ENCODE measurements at places on chromosomes 1 and 21.

- no peak for DNase-seq
Observed at GRCh38 chr1:228366062-228366865, 40.4 kb downstream of the TRIM11 start.

GRCh38 chr1:172469717-172470116, 25.8 kb upstream of the PIGC start:
- no peak for DNase-seq

GRCh38 chr1:197606168-197606845, 169.0 kb downstream of the DENND1B start:
- DNase-seq = no peak

DNA sequence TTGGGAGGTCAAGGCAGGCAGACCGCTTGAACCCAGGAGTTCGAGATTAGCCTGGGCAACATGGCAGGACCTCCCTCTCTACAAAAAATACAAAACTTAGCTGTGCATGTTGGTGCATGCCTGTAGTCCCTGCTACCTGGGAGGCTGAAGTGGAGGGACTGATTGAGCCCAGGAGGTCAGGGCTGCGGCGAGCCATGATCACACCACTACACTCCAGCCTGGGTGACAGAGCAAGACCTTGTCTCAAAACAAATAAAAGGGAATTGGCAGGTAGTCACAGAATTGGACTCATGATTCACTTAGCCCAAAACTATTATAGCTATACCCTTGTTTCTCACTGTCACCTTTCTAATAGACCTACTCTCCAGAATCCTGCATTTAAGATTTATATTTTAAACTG, 5.5 kb downstream of the TADA1 start:
- no peak for DNase-seq

DNA sequence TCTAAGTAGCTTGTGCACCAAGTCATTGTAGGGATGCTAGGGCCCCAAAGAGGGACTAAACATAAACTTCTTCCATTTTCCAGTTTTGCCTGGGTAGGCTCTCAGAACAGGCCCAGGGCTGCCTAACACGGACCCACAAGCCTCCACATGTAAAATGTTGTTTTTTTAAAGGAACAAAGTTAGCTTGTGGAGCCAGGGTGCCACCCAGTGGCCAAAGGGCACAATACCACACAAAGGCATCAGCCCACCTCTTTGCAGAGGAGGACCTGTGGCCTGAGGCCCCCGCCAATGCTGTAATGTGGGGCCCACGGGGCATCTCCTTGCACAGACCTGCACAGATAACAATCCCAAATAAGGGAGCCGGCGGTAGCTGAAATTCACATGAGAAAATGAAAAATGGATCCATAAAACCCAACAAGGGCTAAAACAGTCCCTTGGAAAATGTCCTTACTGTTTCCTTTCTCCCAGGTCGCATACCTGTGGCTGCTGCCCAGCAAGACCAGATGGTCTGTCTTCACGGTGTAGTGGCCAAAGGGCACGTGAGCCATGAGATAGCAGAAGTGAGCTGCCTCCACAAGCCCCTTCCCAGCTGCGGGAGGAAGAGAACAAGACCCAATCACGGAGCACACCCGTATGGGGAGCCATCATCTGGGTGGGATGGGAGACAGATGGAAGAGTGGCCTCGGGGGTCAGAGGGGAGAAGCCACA, 23.8 kb downstream of the SEC16B start:
- DNase-seq = no peak

DNA sequence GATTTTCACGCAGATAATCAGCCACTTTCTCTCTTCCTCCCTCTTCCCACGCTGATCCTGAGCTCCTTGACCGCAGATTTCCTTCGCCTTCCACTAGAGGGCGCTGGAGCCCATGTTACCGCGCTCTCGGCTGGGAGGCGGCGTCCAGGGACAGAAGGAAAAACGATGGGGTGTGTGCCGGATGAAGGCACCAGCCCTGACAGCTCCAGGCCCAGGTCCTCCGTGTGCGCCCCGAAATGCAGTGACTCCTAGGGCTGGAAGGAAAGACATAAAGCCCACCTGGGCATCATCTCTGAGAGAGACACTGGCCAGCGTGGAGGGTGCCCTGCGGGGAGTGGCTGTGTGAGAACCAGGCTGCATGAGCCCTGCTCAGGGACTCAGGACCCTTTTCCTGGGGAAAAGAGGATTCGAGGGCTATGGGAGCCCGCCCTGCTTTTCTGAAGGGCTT, 44.9 kb upstream of the CYP2J2 start:
- no peak for DNase-seq

DNA sequence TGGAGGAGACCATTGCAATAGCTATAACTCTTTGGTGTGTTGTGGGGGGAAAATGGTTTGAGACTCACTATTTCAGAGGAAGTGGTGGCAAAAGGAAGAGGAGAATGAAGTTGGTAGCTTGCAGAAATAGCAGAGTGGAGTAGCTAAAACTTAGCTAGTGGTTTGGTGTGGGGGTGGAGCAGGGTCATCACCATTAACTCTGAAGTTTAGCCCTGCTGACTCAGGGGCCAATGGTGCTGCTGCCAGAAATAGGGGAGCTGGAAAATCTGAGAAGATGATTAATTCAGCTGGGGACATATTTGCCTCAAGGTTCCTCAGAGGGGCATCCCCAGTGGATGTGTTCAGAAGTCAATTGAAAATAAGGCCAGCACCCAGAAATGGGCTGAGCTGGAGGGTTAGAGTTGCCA, 65.4 kb downstream of the RUNX1 start:
- DNase-seq = no peak

DNA sequence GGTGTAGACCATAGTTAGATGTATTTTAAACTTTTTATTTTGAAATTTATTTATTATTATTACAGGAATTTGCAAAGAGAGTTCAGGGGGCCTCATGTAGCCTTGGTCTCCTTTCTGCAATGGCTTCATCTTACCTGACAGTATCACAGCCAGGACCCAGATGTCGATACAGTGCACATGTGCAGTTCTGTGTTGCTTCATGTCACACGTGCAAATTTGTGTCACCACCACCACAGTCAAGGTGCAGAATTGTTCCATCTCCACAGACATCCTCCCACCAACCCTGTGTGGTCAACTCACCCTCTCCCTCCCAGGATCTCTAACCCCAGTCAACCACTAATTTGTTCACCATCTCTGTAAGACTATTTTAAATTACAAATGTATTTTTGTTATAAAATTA, 184.5 kb downstream of the CAMTA1 start:
- no peak for DNase-seq

DNA sequence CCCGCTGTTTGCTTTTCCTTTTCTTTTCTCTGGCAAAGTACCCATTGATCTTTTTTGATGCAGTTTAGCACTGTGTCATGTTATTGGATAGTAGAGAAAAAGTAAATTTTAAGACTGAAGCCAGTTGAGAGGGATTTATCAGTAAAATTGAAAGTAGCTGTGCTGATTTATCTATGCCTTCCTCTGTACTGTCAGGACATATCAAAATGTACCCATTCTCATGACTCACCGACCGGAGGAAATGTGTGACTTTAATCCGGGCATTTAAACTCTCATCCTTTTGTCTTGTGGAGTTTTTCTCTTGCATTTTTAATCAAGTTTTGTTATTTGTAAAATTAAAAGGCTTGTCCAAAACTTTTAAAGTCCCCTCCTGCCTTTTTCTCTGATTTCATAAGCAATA, 276.6 kb upstream of the FMN2 start:
- no peak for DNase-seq

GRCh38 chr1:206737729-206738201, 32.8 kb upstream of the IL19 start:
- DNase-seq = no peak

DNA sequence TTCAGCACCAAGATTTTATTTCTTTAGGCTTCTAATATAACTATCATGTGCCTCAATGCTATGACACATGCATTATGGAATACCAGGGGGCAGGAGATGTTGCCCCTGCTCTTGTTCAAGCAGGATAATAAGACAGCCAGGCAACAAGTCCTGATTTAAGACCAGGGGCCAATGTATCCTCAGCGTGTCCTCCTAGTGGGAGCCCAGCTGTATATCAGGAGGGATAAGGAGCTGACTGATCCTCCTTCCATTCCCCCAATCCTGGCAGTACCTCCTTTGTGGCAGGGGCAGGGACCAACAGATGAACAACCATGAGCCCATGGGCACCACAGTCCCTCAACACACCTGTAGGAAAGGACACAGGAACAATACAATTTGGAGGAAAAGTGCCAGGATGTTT, 29.3 kb downstream of the SORT1 start:
- no peak for DNase-seq

GRCh38 chr1:16915627-16915973, 6.1 kb upstream of the CROCC start:
- DNase-seq = no peak

GRCh38 chr1:197842646-197843045, 59.8 kb upstream of the C1orf53 start:
- no peak for DNase-seq

DNA sequence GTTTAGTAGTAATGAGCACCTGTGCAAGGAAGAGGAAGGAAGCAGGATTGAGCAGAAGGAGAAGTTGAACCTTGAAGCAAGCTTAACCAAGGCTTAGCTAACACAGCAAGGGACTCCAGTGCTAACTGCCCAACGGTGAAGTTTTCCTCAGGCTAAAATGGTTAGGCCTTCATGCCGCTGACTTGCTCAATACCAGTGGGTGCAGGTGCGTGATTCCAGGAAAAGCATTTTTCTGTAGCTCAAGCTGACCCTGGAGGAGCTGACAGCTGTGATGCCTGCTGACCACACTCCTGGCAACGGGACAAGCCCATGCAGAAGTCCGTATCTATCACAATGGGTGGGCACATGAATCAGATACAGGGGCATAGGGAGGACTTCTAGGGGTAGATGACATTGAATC, 76.5 kb upstream of the FGGY start:
- DNase-seq = no peak

Measured in non-pigmented ciliary epithelial cell (primary cell).